ENCODE measurements at places on chromosomes 6 and 20.
A peak's percentile ranks its signal among the peaks of the same experiment; 100 is the strongest.

DNA sequence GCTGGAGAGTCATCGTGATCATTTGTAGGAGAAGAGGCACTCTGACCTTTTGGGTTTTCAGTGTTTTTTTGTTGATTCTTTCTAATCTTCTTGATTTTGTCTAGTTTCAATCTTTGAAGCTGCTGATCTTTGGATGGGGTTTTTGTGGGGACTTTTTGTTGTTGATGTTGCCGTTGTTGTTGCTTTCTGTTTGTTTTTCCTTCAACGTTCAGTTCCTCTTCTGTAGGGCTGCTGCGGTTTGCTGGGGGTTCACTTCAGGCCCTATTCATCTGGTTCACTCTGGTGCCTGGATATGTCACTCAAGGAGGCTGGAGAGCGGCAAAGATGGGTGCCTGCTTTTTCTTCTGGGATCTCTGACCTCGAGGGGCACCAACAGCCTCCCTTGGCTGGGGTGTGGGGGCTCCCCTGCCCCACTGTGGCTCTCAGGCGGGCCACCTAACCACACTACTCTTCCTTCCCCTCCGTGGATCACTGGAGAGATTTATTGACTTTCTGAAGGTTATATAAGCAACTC, 21.5 kb upstream of the TMEM244 start:
- peak overlapping the region; percentile 17 for H3K27ac ChIP-seq
- no peak for DNase-seq
- peaks cover 3% of the 10 kb centered on the region for H3K4me1 ChIP-seq
- peaks cover 7% of the 10 kb centered on the region for H3K36me3 ChIP-seq
- no peak overlapping the region for H3K4me3 ChIP-seq

GRCh38 chr20:50292591-50293283, 102.1 kb downstream of the CEBPB start:
- DNase-seq: peak; percentile 53
- H3K27me3 ChIP-seq: peaks cover 12% of the 10 kb centered on the region
- H3K36me3 ChIP-seq: no peaks in the 10 kb centered on the region
- peaks cover 6% of the 10 kb centered on the region for H3K4me1 ChIP-seq

- no peak for DNase-seq
- H3K27ac ChIP-seq: no peak overlapping the region
- no peaks in the 10 kb centered on the region for H3K36me3 ChIP-seq
- no peak overlapping the region for H3K4me3 ChIP-seq
- no peaks in the 10 kb centered on the region for H3K27me3 ChIP-seq
- peaks cover 15% of the 10 kb centered on the region for H3K4me1 ChIP-seq
Measured at GRCh38 chr6:137423451-137424168, 70.6 kb downstream of the OLIG3 start.

GRCh38 chr6:44128020-44128917, 915 bp downstream of the TMEM63B start:
- peaks cover 39% of the 10 kb centered on the region for H3K4me1 ChIP-seq
- peaks cover 20% of the 10 kb centered on the region for H3K36me3 ChIP-seq
- H3K27me3 ChIP-seq: no peaks in the 10 kb centered on the region
- no peak overlapping the region for H3K27ac ChIP-seq
- peak overlapping the region; percentile 76 for H3K4me3 ChIP-seq

DNA sequence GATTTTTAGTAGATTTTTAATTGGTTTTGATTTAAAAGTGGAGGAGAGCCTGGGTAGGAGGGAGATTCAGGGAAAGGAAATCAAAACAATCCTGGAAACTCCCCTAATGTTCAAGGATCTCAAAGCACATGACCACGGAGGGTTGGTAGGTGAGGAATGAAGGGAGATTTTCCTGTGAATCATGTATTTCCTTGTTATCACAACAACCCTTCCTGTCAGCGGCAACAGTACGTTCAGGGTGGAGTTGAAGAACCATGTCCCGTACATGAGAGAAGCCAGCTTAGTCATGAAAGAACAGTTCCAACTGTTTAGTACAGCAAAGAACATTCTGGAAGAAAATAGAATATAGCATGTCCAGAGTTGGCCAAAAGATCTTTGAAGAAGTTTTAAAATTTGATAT, 79.4 kb upstream of the SCAF8 start:
- peaks cover 6% of the 10 kb centered on the region for H3K27me3 ChIP-seq
- DNase-seq: no peak
- no peaks in the 10 kb centered on the region for H3K36me3 ChIP-seq
- no peak overlapping the region for H3K4me3 ChIP-seq

GRCh38 chr6:52160472-52161104, 25.6 kb upstream of the IL17A start:
- peaks cover 34% of the 10 kb centered on the region for H3K27me3 ChIP-seq
- no peak for DNase-seq
- peak overlapping the region; percentile 80 for H3K27ac ChIP-seq
- peaks cover 60% of the 10 kb centered on the region for H3K4me1 ChIP-seq
- no peak overlapping the region for H3K4me3 ChIP-seq
- peaks cover 15% of the 10 kb centered on the region for H3K36me3 ChIP-seq

GRCh38 chr6:149489967-149490366, 5.2 kb upstream of the ZC3H12D start:
- no peaks in the 10 kb centered on the region for H3K27me3 ChIP-seq
- peaks cover 4% of the 10 kb centered on the region for H3K36me3 ChIP-seq
- DNase-seq: no peak
- no peak overlapping the region for H3K27ac ChIP-seq
- H3K4me1 ChIP-seq: peaks cover 56% of the 10 kb centered on the region

DNA sequence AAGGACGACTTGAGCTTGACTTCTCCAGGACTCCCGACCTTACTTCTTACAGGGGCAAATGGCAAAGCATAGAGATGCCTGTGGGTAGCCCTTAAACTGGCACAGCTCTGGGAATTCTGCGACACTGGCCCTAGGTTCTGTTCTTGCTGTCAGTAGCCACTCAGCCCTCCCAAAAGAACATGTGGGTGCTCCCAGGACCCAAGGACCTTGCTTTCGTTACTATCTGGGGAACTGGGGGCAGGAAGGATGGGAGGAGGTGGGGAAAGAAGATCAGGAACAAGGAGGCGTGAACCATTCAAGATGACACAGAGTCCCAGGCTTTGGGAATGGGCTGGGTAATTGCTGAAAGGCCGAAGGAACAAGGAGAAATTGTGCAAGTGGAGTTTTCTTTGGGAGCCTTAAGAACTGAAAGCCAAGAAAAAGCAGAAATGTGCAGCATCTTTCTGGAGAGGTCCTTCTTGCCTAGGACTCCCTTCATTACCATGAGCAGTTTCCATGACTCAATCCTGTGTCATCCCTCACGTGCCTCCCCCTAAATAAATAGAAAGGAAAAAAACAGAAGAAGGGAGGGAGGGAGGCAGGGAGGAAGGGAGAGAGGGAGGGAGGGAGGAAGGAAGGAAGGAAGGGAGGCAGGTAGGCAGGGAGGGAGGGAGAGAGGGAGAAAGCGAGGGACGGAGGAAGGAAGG, 284.6 kb upstream of the FOXQ1 start:
- no peaks in the 10 kb centered on the region for H3K4me1 ChIP-seq
- H3K27me3 ChIP-seq: peaks cover 16% of the 10 kb centered on the region
- H3K36me3 ChIP-seq: no peaks in the 10 kb centered on the region
- no peak for DNase-seq

Measured in activated naive CD8-positive, alpha-beta T cell treated with anti-CD3 and anti-CD28 coated beads for 36 hours (primary cell).